ENCODE measurements at places on chromosomes 11 and 22.

DNA sequence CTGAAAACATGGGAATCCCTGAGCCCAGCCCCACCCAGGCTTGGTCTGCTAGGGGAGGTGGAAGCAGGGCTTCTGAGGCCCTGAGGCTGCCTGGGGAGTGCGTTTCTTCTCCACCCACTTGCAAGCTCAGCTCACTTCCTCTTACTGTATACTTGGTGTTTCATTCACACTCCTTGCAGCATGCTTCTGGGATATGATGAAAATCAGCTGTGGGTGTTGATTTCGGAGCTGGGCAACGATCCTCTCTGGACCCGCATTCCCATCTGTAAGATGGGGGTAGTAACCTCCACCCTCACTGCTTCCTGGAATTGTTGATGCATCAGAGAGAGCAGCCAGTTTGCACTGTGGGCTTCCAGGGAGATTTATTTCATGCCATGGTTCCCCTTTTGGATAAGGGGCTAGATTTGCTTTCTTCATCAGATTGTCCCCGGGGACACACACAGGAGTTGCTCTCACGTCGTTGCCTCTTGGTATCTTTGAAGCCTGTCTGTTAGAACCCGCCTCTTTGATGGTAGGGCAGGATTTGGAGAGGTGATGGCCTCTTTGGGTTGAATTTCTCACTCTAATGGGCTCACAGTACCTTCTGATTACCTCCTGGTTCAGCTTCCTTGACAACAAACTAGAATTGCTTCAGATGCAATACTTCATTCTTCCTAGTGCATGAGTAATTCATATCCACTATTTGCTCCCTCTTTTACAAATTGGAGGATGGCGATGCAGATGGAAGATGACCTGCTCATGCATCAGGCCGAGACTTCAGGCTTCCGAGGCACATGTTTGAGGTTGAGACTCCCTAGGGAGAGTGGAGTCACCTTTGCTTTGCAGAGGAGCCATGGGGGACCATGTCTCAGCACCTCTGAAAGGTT, 40.4 kb downstream of the BCR start:
- DNase-seq: no peak

- DNase-seq: no peak
These were observed 36.9 kb downstream of the TNKS1BP1 start for GRCh38 chr11:57287884-57288283.

DNA sequence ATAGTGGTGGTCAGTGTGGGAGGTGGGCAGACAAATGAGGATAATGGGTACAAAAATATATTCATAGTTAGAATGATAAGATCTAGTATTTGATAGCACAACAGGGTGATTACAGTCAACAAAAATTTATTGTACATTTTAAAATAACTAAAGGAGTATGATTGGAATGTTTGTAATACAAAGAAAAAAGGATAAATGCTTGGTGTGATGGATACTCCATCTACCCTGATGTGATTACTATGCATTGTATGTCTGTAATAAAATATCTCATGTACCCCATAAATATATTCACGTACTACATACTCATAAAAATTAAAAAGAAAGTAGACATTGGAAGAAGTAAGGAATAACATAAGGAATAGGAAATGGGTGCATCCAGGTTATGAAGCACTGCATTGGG, 15.4 kb downstream of the RRP8 start:
- no peak for DNase-seq

GRCh38 chr22:23060612-23061400, 9.5 kb upstream of the GNAZ start:
- DNase-seq: no peak

GRCh38 chr11:110883256-110883655, 171.0 kb upstream of the ARHGAP20 start:
- DNase-seq: no peak

- no peak for DNase-seq
These were observed 31.7 kb upstream of the SHISAL1 start for GRCh38 chr22:44344407-44344806.

DNA sequence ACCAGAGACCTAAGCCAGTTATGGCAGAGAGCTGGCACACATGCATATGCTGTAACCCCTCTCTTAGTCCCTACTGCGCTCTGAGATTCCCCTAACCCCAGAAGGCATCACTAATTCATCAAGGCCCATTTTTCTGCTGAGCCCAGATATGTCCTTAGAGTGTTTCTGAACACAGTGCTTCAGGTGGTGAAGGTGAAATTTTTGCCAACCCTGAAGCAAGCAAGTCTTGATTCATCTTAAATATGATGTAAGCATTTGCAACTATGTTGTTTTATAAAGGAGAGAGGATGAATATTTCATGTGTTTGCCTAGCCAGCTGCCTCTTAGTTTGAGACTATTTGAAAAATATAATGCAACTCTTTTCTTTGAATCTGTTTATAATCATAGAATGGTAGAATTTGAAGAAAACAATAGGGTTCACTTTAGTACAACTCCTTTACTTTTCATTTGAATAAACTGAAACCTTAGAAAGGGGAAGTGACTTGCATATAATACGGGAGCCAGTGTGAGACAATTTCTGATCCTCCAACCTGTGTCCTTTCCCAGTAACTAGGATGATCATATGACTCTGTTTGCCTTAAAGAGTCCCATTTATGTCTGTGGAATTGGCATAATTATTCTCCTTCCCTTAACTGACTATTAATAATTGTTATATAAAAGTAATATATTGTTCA, 194.3 kb upstream of the MTNR1B start:
- no peak for DNase-seq

All from stimulated activated CD8-positive, alpha-beta memory T cell treated with anti-CD3 and anti-CD28 coated beads, Interleukin-7, amount 100 ng/mL, for 1 hour (primary cell).